Neural progenitor cell (in vitro differentiated cells): ENCODE measurements at places on chromosomes 11 and 22.

DNA sequence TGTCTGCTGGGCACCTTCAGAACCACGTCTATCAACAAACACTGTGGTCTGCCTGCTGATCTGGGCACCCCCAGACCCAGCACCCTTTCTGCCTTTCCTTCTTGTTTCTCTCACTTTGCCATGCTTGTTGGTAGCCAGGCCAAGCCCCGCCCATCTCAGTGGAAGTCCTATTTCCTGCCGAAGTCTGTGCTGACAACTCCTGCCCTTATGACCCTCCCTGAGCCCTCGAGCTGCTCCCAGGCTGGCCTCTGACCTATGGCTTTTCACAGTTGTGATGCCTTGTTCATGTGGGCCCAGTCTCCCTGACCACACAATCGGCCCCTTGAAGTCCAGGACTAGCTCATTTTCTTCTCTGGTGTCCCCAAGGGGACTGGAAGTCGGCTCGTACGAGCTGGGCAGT, 132.1 kb downstream of the DSCAML1 start:
- peak; percentile 82 for DNase-seq

DNA sequence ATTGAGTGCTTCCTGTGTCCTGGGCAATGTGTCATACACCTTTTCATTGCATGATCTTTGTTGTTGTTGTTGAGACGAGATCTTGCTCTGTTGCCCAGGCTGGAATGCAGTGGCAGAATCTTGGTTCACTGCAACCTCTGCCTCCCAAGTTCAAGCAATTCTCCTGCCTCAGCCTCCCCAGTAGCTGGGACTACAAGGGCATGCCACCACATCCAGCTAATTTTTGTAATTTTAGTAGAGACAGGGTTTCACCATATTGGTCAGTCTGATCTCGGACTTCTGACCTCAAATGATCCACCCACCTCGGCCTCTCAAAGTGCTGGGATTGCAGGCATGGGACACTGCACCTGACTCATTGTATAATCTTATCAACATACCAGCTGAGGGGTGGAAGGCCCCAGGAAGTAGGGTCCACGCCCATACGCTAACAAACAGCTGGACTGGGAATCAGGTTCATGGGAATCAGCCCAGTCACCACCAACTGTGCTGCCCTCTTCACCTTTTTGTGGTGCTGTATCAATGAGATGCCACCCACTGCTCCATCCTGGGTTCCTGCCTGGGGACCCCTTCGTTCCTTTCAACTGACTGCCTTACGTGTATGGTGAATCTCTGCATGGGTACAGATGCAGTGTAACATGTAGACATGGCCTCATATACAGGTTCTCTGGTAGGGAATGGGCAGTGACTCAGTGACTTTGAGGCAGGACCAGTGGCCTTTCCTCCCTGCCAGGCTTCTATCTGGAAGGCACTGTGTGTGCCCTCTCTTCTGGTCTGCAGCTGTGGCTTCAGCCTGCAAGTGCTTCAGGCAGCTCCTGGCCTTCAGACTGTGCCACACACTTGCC, 32.5 kb upstream of the YWHAH start:
- DNase-seq, result no peak

DNA sequence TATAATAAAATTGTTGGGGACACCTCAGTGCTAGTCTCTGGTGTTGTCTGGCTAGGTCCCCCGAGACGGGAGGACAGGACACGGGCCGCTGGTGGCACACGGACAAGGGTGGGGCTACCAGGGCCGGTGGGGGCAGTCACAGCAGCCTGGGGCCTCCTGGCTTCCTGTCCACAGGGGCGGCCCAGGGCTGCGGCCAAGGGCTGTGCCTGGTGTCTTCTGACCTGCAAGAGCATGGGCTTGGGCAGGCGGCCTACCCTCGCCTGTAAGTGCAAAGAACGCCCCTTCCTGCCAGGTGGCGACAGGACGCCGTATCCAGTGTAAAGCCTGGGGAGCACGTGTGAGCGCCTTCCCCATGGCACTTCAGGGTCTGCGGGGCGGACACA, 3.6 kb downstream of the LRFN4 start:
- no peak for DNase-seq

DNA sequence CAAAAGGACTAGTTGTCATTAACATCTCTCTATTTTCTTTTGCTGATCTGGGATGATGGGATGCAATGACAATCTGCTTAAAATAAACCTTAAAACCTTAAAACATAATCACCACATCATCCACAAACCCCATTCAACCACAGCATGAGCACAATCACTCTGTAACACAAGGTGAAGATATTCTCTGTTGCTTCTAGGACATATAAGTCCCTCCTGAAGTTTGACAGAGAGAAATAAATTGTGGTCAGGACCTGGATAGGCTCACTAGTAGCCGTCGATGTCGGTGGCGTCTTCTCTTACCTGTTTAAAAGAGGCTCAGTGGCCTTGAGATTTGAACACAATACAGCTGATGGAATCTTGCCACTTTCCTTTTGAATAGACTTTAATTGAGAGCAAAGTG, 47.9 kb downstream of the WT1 start:
- no peak for DNase-seq

DNA sequence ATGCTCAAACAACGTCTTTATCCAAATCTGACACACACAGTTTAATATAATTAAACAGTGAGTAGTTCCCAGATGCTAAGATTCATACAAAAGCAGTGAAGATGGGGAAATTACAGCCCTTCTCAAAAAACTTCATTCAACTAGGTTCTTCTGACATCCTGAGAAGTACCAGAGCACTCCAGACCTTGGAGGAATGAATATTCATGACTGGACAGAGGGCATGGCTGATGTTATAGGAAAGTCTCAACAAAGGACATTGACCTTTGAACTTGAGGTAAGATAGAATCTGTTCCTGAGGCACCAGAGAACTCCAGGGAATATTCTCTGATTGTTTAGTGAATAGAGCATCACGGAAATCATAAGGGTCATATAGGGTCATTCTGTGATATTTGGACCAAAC, 106.4 kb upstream of the SLC5A12 start:
- DNase-seq, result no peak

GRCh38 chr22:30027791-30028190, 52.5 kb upstream of the HORMAD2 start:
- DNase-seq, result no peak

- no peak for DNase-seq
Measured at GRCh38 chr11:96341211-96342013, 1.6 kb downstream of the MAML2 start.

DNA sequence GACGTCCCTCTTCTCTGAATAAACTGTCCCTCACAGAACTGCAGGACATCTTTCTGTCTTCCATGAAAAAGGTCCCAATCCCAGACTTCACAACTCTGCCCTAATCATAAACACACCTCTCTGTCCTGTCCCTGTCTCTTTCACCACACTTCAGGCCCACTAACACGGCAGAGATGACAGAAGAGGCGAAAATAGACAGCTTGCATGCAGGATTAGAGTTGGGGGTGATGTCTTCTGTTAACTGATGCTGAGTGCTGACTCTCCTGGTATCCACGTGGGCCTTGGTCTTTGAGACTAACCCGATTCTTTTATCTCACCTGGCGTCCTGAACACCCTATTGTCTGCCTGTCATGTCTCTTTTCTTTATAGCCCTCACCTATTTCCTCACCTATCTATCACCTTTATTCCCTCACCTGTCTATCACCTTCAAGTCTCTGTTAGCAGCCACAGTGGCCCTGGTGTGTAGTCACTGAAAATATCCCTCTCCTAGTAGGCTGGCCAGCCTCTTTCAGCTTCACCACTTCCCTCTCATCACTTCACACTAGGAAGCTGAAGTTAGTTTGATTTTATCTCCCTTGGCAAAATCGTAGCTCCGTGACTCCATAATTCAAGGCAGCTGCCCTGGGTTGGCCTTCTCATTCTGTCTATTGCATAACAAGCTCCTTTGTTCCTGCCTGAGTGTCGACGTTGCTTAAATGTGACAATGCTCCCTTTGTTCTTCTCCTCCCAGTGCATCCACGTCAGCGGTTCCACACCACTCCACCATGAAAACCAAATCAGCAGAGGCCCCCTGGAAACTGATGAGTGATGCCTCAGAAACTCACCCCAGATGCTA, 30.6 kb upstream of the DRD2 start:
- peak; percentile 33 for DNase-seq

GRCh38 chr11:12744826-12745502, 70.7 kb downstream of the TEAD1 start:
- peak; percentile 19 for DNase-seq

DNA sequence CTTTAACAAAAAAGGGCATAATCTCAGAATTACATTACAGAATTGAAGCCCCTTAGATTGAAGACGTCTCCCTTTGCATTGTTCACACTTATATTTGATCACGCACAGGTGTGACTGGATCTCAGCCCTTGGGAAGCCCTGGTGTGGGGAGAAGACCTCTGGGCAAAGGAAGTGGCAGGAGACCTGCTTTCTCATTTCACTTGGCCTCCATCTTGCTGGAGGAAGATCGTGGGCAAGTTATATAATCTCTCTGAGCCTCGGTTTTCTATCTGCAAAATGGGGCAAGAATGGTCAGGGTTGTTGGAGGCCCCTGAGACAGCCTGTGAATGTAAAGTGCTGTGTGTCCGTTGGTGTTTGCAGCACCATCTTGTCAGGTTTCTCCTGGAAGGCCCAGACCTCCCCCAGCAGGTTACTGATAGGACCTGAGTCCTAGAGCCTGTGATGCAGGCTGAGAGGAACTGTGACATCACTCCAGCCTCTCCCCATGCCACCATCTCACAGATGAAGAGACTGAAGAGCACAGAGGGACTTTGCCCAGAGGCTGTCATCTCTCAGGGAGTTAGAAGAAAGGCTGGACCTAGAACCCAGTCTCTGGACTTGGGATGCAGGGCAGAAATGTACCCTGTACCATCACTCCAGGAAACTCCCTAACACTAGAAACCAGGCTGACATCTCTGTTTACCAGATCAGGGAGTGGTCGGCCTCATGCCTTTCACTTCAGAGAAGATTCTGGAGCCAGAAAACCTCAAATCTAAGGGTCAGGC, 1.1 kb upstream of the APOA1 start:
- DNase-seq, result no peak

GRCh38 chr11:12070446-12071267, 39.7 kb upstream of the MICAL2 start:
- no peak for DNase-seq

DNA sequence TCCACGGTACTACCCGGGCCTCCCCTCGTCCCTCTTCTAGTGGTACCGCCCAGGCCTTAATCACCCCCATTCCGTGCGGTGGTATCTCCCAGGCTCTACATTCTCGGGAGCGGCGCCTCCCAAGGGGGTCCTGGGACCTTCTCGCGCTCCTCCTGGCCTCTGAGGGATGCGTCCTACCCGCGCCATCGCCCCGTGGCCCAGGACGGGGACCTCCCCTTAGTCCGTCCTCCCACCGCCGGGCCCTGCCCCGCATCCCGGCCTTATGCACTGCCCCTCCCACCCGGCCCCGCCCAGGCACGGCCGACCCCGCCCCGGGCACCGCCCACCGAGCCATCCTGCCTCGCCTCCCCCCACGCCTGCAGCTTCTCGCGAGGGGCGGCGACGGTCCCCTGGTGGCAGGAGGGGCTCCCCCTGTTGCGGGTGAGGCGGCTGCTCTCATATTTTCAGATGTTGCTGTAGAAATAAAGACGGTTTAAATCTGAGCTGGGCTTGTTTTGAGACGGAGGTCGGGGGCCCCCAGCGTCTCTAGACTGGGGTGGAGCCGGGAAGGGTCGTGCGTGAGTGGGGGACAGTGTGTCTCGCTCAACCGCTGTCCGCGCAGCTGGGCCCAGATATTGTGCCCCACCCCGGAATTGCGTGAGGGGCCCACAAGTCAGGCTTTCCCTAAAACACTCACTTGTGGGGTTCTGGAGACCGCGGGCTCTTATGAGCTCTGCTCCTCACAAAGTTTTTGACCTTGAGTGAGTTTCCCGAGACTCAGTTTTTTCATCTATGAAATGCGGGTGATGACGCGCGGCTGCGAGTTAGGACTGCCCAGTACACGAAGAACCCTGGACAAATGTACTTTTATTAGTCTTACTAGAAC, 828 bp upstream of the RAB1B start:
- peak; percentile 93 for DNase-seq

GRCh38 chr22:22060200-22061084, 77.9 kb upstream of the TOP3B start:
- DNase-seq, result peak; percentile 82

GRCh38 chr11:45527898-45528297, 137.5 kb downstream of the CHST1 start:
- no peak for DNase-seq

DNA sequence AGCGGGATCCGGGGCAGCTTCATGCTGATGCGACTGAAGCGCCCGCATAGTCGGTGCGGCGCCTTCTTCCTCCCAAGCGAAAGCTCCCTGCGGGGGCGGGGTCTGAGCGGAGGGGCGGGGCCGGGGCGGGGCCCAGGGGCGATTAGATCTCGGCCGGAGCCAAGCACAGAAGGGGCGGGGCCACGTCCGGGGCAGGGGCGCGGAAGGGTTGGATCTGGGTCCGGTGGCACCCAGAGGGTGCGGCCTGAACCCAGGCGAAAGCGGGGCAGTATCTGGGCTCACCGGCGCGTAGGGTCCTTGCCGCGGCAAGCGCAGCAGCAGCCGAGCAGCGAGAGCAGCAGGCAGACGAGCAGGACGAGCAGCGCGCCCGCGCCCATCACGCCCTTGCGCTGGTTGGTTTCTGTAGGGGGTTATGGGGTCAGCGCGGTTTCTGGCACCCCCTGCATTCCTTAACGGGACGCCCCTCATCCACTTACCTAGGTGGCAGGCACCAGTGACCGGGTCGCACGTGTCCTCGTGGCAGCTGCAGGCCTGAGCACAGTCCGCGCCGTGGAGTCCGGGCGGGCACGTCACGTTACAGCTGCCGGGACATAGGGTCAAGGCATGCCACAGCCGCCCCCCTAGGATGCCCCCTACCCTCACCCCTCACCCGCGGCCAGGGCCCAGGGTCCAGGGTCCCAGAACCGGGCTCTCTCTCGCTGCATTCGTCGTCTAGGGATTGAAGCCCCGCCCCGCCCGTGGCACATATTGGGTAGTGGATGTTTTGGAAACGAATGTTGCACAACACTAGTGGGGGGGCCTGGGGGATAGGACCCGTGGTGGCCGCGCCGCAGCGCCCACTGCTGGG, 8.1 kb downstream of the SCARF2 start:
- peak; percentile 87 for DNase-seq

- DNase-seq, result no peak
Measured at GRCh38 chr11:6142936-6143335, 27.2 kb downstream of the OR52B2 start.

DNA sequence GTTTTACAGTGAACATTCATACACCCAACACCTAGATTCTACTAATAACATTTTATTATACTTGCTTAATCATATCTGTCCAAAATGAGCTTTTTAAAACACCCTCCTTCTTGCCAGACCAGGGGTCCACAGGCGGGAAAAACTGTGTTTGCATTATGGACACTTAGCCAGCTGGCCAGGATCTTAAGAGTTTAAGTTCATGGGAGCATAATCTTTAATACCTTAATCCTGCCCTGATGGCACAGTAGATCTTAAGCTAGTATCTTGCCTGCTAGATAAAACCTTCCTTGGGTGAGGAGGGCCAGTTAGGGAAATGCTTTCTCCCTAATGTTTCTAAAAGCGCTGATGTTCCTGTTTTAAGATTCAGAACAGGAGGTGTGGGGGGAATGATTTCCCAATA, 13.1 kb upstream of the CCDC134 start:
- DNase-seq, result no peak

DNA sequence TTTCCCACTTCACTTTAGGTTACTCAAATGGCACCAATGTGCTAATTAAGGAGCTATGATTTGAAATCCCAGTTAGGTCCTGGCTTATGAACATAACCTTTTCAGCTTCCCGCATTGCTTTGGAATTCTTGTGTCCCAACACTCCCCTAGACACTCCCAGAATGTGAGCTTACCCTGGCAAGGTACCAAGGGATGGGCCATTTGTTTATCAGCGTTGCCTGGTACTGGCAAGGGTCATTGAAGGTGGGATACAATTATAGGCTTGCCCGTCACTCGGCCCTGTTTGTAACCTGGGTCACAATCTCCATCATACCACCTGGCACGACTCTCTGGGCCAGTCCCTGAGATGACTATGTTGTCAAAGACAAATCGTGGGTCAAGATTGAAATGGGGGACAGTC, 5.4 kb downstream of the CSRP3 start:
- DNase-seq, result no peak
